GM12891 (cell line): ENCODE measurements at places on chromosomes 2 and 18.

GRCh38 chr2:162579986-162580385, 236.1 kb downstream of the GCA start:
- DNase-seq = no peak

- no peak for DNase-seq
Measured at GRCh38 chr18:38368886-38369285, 803.3 kb upstream of the CELF4 start.

- no peak for DNase-seq
Measured at GRCh38 chr2:174397773-174398172, 2.2 kb downstream of the SCRN3 start.

- no peak for DNase-seq
Measured at GRCh38 chr2:115552726-115553125, 1110.3 kb downstream of the DPP10 start.

DNA sequence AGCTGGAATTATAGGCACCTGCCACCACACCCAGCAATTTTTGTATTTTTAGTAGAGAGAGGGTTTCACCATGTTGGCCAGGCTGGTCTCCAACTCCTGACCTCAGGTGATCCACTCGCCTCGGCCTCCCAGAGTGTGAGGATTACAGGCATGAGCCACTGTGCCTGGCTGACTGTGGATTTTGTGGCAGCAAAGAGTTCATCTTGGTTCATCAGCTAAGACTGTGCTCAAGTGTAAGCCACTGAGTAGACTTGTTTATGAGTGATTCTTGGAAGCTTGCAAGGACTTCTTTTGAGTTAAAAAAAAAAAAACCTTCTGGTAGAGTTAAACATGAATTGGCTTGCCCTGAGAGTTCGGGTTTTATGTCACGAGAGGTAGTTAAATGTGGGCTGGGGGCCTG, 34.7 kb downstream of the CD8B start:
- DNase-seq = no peak
